NCI-H524 treated with DMSO at 0.1 percent for 48 hours (cell line): ENCODE measurements at places on chromosomes 12 and 14.

GRCh38 chr14:105913221-105913620 is 386.8 kb downstream of the TMEM121 start:
- no peak for DNase-seq

DNA sequence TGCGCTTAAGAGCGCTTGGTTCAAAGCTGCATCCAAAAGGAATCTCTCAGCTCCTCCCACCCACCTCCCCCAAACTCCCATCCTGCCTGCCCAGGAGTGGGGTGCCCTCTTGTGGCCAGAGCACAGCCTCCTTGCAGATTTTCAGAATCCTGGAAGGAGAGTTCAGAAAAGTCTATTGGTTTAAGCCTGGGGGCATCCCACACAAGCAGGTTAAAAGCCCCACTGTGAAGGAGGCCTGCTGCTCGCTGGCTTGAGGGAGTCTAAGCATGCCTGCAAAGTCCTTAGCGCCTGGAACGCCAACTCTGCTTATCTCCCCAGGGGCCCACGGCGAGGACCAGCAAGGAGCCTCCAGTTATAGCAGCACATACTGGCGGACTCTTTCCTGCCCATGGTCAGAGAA is 297.1 kb downstream of the KSR2 start:
- no peak for DNase-seq

DNA sequence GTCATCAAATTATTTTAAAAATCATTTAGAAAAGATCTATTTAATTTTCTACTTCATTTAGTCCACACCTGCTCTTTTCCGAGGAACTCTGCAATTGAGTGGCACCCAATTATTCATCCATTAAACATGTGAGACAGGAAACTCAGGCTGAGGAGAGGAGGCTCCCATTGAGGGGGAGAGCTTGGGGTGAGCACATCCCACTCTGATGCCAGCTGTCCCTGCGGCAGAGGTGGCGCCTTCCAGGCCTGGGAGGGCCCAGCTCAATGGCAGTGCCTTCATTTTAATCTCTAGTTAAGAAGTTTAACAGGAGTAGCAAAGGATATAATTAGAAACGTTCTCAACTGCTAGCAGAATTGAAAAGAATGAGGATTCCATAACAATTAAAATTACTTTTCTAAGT is 92.0 kb downstream of the ITPR2 start:
- DNase-seq: peak; percentile 17

GRCh38 chr12:63909746-63910145 is 65.2 kb downstream of the SRGAP1 start:
- no peak for DNase-seq
